ENCODE measurements at places on chromosomes 5 and 9.

GRCh38 chr5:55773057-55773456 is 35.2 kb downstream of the DDX4 start:
- DNase-seq: no peak

DNA sequence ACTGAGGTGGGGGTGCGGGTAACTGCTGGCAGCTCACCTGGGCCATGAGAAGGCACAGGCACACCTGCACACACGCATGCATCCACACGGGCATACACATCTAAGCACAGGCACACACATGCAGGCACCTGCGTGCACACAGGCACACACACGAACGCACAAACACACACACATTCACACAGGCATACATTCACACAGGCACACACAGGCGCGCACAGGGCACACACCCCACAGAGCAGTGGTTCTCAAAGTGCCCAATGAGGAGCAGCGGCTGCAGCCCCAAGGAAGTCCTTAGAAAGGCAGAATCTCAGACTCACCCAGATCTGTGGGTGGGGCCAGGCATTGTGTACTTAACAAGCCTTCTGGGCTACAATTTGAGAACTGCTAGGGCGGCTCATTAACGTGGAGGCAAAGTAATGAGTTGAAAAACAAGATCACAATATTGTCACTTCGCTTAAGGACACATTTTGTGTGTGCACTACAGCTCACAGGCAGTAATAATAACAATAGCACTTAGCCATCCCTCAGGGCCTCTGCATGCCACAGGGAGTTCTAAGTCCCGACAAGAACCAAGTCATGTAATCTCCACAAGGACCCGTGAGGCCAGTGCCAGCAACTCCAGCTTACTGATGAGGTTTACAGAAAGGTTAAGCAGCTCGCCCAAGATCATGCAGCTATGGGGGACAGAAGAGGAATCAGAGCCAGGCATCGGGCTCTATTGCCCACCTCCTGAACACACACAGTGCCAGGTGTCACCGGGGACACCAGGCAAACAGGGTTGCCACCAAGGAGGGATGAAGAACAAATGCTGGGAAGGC is 91.6 kb downstream of the ROR2 start:
- DNase-seq: no peak

DNA sequence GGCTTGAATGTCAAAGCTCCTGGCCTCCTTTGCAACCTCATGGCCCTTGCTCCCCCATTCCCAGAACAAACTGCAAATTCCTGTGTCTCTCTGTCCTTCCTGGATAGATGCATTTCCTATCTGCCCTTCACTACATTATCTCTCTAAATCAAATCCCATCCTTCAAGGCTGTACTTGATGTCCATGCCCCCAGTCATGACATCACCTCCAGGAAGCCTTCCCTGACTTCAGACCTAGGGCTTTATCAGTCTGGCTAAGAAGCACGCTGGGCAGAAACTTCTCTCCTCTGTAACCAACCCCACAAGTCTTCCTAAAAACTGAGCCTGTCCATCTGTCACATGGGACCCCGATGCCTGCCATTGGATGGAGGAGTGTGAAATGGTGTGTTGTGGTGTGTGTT is 25.7 kb upstream of the TNIP1 start:
- DNase-seq: no peak

DNA sequence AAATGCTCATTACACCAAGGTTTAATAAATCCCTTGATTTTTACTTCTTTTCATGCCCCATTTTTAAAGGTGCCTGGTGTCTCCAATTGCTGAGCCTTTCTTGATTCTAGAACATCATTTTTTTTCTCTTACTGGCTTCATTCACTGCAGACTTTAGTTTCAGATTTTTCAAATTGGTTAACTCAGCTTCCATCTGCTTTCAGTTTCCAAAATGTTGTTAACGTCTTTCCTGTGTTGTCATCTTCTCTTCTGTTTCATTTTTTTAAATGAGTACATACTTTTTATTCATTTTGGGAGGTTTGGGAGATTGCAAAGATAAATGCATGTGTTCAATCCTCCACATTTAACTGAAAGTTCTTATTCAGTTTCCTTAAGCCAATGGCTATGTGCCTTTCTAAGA is 126.4 kb upstream of the CCNG1 start:
- no peak for DNase-seq

DNA sequence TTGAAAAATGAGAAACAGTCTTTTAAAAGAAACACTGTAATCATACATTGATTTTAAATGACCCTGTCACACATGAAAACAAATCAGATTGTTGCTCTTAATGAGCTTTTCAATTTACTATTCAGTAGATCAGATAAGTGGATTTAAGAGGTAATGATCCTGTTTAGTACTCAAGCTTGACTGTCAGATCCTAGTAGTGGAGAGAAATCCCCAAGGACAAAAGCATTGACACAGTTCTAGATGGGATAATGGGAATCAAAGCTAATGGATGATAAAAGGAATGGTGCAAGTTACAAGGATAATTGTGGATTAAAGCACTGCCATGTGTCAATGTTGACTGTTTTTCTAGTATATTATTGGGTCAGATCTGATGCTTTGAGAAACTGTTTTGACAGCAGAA is 142.3 kb upstream of the TLX3 start:
- peak; percentile 68 for DNase-seq

DNA sequence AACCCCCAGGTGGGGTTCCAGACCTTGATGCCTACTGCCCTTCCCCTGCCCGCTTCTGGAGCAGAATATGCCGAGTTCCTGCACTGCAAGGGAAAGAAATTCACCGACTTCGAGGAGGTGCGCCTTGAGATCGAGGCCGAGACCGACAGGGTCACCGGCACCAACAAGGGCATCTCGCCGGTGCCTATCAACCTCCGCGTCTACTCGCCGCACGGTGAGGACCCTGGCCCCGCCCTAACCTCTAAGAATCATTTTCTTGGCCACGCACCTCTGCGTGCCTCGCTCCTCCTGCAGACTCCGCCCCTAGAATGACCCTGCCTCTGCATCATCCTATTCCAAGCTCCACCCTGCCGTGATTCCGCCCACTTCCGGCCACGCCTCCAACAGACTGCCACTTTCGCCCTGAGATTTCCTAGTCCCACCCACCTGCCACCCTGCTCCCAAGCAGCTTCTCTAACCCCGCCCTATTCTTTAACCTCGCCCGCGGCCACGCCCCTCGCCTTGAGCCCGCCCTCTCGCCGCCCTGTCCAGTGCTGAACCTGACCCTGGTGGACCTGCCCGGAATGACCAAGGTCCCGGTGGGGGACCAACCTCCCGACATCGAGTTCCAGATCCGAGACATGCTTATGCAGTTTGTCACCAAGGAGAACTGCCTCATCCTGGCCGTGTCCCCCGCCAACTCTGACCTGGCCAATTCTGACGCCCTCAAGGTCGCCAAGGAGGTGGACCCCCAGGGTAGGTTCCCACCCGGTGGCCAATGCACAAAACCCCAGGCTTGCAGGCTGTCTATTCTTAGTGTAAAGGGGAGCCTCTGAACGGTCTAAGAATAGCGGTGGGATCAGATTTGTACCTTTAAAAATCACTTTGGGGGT is 15.6 kb downstream of the DNM1 start:
- DNase-seq: no peak

GRCh38 chr5:139925650-139926640 is 117.2 kb downstream of the NRG2 start:
- no peak for DNase-seq

DNA sequence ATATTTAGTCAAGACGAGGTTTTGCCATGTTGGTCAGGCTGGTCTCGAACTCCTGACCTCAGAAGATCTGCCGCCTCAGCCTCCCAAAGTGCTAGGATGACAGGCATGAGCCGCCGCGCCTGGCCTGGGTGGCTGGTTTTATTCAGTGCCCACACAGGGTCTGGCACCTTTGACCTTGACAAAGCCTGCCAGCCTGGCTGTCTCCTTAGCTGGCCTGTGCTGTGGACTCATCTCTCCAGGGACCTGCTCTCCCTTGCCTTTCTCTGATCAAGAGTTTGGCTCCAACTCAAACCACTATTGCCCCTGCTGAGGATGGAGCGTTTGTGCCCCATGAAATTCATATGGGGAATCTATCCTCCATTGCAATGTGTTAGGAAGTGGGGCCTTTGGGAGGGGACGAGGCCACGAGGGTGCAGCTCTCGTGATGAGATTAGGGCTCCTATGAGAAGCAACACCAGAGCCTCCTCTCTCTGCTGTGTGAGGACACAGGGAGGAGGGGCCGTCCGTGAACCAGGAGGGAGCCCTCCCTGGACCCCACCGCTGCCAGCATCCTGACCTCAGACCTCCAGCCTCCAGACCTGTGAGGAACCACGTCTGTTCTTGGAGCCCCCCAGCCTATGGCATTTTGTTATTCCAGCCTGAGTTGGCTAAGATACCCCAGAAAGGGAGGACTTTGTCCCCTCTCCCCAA is 45.0 kb downstream of the MRPL36 start:
- DNase-seq: no peak

DNA sequence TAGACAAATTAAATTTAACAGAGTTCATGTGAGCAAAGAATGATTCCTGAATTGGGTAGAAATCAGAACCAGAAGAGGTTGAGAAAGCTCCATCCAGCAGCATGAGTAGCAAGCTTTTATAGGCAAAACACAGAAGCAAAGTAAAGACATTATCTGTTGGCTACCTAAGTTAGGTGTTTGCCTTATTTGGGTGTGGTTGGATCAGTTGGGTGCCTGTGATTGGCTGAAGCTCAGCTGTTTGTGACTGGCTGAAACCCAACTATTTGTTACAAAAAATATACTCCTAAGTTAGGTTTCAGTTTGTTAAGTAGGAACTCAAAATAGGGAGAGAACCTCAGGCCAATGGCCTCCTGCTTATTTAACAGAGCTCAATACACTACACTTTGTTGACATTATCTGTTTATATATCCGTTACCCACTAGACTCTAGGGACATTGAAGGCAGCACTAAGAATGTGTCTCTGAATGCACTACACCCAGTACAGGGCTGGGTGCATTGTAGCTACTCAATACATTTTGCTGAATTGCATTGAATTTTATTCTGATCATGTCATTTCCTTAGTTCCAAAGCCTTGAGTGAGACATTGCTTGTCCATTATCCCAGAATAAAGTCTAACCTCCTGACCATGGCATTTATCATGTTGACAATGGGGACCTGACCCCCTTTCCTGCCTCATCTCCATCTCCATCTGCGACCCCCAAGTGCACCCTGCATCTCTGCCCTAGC is 98.7 kb downstream of the CCDC192 start:
- DNase-seq: no peak

DNA sequence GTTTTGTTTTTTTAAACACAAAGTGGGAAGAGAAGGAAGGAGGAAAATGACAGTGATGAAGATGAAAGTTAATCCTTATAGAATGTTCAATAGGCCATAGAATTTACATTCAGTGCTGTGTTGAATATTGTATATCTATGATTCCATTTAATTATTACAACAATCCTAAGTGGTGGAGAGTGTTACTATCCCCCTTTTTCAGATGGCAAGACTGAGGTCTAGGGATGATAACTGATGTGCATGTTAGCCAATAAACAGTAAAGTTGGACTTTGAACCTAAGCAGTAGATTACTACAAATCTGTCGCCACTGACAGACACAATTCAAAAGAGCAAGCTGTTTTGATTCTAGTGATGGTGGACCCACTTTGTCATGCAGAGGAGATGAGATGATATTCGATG is 237.9 kb downstream of the ARHGAP26 start:
- DNase-seq: no peak

GRCh38 chr5:107889387-107889786 is 218.7 kb upstream of the EFNA5 start:
- no peak for DNase-seq

- DNase-seq: no peak
Observed at GRCh38 chr9:87585123-87585855, 87.6 kb downstream of the DAPK1 start.

DNA sequence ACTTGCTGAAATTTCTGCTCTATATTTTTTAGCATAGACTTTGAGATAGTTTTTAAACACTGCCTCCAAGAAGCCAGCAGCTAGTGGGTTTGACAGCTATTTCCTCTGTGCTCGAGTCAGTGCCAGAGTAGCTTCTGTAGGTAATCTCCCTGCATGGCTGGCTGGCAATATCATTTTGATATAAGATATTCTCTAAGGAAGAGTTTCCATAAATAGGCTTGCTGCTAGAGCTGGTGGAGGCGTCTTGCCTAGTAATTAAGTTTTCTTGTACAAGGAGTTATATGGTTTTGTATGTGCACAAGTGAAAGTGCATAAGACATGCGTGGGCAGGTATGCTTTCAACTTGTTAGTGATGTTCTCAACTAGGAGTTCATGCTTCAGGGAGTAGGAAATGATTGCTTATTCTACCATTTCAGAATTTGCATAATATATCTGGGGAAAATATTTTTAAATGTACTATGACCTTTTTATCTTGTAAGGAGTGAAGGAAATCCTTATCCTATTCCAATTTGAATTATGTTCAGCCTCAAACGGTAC is 74.1 kb upstream of the CCL21 start:
- no peak for DNase-seq

All from NCI-H146 (cell line).